GM18507 (cell line): ENCODE measurements at places on chromosomes 16 and 17.

GRCh38 chr17:22409160-22409751, 716.9 kb downstream of the KCNJ18 start:
- DNase-seq: no peak

DNA sequence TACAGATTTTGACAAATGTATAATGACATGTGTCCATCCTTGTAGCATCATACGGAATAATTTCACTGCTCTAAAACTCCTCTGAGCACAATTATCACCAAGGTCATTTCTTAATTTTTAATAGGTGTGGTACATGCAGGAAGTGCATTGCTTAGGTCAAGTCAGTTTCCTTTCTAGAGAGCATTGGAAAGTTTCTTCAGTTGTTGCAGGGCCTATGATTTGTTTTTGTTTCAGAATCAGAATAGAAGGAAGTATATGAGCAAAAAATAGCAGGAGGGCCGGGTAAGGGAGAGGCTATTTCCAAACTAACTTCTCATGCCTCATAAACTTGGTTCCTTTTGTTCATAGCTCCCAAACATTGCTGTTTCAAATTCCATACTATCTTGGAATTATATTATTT, 24.0 kb upstream of the SLFN5 start:
- DNase-seq: no peak

DNA sequence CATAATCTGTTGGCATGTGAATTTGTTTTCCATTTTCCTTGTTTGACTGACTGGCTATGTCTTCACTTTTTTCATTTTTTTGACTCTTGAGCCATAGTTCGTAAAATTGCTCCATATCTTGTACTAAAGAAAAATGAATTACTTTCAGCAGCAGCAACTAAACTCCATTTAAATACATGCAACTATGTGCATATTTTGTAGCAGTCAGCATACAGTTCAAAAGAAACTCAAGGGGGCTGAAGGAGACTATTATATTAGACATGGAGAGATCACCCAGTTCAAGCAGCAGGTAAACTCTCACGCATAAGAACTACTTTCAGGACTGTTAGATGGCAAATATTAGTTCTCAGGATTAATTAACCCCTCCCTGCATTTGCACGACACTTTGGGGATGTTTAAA, 13.6 kb upstream of the TXNDC11 start:
- DNase-seq: no peak

GRCh38 chr17:19316761-19317358, 45.7 kb downstream of the B9D1 start:
- no peak for DNase-seq

DNA sequence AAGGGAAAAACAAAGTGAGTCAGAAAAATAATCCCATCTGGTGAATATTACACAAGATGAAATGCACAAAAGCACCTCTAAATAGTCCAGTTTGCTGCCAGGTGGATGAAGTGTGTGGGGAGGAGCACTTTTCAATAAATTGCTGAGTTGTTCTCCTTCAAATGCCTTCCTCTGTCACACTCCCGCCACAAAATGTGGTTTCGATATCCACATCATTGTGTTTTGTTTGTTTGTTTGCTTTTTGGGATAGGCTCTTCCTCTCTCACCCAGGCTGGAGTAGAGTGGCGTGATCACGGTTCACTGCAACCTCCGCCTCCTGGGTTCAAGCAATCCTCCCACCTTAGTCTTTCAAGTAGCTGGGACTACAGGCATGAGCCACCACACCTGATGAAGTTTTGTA, 24.6 kb upstream of the SHISA9 start:
- no peak for DNase-seq

GRCh38 chr17:78645421-78646295, 68.5 kb upstream of the DNAH17 start:
- peak; percentile 82 for DNase-seq

- peak; percentile 50 for DNase-seq
Measured at GRCh38 chr16:46853713-46854443, 22.9 kb upstream of the C16orf87 start.

DNA sequence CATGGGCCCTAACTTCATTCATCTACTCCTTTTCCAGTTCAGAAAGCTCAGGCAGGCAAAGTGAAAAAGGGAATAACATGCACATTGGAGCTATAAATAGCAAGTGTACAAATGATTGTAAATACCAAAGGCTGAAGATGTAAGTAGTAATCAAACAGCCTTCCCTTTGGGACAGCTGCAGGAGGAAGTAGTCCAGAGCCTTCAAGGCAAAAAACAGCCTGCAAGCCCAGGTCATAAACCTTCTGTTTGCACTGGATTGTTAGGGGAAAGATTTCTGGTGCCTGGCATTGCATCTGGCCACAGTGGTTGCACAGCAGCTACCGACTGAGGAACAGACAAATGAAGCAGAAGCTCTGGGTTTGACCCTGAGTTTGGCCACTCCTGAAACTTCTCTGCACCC, 98.6 kb upstream of the PMFBP1 start:
- DNase-seq: no peak

- no peak for DNase-seq
Measured at GRCh38 chr17:2808367-2809335, 12.4 kb downstream of the RAP1GAP2 start.

DNA sequence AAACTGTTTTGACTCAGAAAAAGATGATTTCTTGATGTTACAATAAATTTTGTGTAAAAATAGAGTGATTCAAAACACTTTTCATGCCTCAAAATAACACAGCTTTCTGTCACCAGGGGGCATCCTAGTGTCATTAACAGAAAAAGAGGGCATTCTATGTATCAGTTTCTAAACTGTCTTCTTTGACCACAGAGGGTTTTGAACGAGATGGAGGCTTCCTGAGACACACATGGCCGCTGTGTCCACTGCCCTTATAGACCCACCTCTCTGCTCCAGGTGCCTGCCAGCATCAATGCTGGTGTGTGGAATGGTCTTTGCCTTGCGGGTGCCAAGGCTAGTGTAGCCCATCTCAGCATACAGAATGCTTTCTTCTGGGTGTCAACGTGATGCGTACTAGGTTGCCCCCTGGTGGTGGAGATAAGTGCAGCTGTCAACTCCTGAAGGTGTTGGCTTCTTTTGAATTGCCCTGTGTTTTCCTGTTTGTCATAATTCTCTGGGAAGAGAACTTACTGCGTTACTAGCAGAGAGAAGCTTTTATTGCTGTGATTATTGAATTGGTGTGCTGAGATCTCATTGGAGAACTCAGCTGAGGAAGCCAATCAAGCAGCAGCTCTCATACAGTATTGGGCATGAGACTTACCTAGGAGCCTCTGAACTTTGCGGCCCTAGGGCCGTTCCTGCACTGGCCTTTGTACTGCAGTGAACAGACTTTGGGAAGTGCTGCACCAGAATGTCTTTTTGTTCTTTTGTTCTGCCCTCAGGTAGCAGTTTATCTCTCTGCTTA, 38.6 kb downstream of the USP10 start:
- no peak for DNase-seq

- DNase-seq: no peak
Measured at GRCh38 chr17:76527430-76528111, 9.9 kb downstream of the CYGB start.

DNA sequence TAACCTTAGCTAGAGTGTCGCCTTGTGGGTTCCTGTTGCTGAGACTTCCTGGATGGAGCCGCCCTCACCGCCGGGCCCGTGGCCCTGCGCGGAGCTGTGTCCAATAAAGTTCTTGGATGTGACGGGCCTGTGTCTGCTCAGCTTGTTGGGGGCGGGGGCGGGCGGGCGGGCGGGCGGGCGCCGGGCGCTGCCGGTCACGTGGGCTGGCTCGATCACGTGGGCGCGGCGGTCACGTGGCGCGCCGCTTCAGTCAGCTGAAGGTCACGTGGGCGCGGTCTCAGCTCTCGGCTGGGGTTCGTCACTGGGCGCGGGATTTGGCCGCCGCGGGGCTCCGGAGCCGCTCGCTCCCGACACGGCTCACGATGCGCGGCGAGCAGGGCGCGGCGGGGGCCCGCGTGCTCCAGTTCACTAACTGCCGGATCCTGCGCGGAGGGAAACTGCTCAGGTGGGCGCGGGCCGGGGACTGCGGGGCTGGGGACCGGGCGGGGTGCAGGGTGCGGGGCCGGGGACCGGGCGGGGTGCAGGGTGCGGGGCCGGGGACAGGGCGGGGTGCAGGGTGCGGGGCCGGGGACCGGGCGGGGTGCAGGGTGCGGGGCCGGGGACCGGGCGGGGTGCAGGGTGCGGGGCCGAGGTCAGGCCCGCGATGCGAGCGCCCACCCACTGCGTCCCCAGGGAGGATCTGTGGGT, at the start of gene AMDHD2:
Gene AMDHD2, plus strand, starts transcription at position 275 of the 687 bp plus-strand sequence. Its CDS starts 88 bp downstream, at position 363.
- DNase-seq: peak; percentile 93

DNA sequence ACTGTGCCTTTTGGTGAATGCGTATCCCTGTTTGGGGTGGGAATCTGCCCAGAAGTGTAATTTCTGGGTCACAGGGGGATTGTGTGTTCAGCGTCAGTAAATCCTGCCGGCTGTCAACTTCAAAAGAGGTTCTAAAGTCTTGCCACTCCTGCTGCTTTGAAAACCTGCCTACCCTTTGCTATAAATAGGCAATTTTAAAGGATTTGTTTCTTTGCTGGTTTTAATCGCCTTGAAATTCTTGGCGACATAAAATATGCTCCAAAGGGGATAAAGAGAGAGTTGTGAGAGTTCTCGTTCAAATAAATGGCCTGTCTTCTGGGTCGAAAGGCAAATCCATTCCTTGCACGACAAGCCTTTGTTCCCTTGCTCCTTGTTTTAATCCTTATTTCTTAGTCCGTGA, 143.4 kb downstream of the IRF8 start:
- DNase-seq: no peak

DNA sequence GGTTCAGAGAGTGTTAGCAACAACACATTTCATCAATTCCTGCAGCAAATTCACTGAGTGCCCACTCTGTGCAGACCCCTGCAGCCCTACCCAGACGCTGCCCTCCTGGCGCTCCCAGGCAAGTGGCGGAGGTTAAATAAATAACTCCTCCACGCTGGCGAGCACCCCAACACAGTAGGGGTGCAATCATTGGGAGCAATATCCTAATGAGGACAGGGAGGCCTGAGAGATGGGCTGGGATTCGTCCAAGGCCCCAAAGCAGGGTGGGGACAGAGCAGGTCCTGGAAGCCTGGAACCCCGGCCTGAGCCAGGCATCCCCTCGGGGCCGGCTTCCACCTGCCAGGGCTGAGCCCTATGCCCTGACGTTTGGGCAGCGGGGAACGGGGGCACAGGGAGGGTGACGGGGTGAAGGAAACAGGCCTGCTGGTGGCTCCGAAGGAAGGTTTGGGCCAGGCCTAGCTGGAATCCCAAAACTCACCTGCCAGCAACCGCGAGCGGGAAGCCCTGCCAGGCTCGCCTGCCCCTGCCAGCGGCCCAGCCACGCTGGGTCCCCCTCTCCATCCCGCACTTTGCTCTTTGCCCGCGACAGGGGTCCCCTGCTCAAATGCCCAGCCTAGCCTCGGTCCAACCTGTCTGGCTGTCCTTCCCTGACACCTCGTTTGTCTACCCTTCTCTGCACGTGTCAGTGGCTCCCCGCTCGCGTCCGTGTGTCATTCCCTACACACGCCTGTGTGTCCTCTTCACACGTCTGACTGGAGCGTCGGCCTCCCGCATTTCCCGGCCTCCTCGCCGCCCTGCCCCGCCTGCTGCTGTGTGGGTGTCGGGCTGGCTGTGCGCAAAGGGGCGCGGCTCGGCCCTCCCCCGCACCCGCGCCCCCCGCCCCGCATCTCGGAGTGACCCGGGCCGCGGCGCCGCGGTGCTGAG, 721 bp upstream of the BEAN1 start:
- no peak for DNase-seq

GRCh38 chr16:66652661-66653360, 43.7 kb downstream of the CMTM4 start:
- DNase-seq: no peak

DNA sequence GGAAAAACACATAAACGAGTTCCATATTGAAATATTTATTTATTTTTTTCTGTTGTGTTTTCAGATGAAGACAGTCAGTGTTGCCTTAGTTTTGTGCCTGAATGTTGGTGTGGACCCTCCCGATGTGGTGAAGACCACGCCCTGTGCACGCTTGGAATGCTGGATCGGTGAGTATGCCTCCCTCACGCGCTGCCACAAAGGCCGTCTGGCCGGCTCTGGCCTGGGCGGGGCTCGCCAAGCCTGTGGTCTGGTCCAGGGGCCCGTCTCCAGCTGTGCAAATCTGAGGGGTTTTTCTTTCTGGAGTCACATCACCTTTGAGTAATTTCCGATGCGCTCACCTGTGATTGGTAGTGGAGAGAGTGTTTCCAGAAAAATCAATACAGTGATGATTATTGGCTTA, 81.0 kb downstream of the RPTOR start:
- DNase-seq: no peak

- DNase-seq: no peak
Measured at GRCh38 chr17:1732833-1733321, 8.4 kb downstream of the WDR81 start.

GRCh38 chr16:81137754-81138153, 41.6 kb upstream of the GCSH start:
- no peak for DNase-seq
